ENCODE measurements at places on chromosomes 13 and 19.

DNA sequence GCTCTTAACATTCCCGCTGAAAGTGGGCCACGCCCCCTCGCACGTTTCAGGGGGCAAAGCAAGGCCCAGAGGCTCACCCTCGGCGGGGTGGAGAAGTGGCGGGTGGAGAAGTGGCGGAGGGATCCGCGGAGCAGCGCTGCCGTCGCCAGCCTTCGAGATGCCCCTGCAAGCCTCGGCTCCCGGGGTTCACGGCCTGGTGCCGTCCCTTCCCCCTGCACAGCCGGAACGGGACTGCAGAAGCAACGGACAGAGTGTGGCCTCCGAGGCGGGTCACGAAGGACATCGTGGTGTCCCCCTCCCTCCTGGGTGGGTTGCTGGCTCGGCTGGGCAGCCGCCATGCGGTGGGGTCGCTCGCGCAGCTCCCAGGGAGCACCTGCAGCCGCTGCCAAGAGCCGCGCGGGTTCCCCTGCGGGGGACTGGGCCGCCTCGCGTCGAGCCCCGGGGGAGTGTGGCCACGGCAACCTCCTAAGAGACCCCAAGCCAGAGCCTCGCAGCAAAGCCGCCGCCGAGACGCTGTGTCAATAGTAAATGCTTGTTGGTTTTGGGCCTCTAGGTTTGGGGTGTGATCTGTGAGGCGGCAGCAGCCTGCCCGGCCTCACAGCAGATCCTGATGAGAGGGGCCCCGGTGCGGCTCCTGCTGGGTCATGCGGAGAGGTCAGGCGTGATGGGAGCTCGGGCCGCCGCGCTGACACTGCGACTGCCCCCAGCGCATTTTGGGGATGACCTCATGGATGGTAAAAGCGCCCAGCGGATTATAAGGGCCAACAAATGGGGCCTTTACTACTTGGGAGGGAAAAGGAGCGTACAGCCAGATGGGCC is 5.5 kb downstream of the TPGS1 start:
- no peak for DNase-seq

DNA sequence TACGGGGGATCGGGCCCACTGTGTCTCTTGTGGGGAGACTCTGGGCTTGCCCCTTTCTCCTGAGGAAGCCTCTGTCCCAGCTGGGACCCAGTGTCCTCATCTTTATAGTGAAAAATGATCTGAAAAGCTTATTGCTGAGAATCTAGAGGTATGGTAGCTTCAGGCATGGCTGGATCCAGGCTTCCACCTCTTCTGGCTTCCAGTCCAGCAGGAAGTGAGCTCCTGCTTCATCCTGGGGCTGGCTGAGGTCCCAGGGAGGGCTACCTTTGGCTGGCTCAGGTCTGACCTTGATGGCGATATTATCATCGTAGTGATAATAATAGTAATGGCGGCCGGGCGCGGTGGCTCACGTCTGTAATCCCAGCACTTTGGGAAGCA is 3.0 kb downstream of the SLC5A5 start:
- DNase-seq = no peak

GRCh38 chr13:25375727-25376358 is 4.1 kb downstream of the ATP8A2 start:
- peak; percentile 62 for DNase-seq

DNA sequence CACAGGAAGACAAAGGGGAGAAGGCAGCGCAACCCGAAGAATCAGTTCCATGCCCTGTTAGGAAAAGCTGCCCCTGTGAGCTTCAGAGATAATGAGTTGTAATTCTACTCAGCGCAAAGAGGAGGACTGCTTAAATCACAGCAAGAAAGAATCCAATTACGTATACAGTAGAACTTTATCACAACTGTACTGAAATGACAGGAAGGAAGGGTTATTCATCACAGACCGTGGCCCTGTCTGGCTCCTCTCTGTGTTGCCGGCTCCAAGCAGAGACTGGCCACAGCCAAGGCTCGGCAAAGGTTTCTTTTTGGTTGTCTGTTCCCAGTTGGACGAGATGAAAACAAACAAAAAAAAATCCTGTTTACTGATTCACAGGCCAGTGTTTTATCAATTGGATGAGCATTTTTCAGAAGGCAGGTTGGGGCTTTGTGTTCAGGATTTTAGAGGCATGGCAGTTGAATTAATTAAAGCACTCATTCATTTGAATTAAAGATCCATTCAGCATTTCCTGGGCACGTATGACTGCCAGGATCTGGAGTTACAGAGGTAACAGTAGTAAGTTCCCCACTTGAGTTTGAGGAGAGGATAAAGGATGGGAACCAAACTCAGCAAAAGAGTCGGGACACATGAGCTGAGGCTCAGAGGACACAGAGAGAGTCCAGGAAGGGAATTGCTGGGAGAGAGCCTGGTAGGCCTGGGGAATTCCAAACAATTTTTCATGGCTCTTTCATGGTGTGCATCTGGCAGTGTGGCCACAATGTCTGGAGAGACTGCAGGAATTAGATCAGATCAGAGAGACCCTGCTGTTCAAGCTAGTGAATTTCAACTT is 341.0 kb downstream of the DNAJC15 start:
- no peak for DNase-seq

DNA sequence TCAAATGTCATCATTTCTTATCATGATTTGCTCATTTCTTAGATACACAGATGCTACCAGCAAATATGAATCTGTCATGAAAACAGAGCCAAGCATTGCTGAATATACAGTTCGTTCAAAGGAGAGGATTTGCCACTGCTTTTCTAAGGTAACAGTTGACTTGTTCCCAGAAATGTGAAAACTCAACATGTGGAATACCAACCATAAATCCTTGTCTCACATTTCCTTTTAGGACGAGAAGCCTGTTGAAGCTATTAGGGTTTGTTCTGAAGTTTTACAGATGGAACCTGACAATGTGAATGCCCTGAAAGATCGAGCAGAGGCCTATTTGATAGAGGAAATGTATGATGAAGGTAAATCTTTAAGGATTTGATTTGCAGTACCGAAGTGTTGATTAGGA is 86.7 kb downstream of the DNAJC3 start:
- DNase-seq = no peak

- no peak for DNase-seq
Measured at GRCh38 chr19:51698296-51698695, 5.2 kb downstream of the SPACA6 start.

- no peak for DNase-seq
Measured at GRCh38 chr19:677201-677600, 1.0 kb downstream of the FSTL3 start.

- DNase-seq = peak; percentile 75
Measured at GRCh38 chr13:79481685-79482052, 714 bp downstream of the NDFIP2 start.

GRCh38 chr19:38759590-38760003 is 13.7 kb downstream of the LGALS7 start:
- no peak for DNase-seq

DNA sequence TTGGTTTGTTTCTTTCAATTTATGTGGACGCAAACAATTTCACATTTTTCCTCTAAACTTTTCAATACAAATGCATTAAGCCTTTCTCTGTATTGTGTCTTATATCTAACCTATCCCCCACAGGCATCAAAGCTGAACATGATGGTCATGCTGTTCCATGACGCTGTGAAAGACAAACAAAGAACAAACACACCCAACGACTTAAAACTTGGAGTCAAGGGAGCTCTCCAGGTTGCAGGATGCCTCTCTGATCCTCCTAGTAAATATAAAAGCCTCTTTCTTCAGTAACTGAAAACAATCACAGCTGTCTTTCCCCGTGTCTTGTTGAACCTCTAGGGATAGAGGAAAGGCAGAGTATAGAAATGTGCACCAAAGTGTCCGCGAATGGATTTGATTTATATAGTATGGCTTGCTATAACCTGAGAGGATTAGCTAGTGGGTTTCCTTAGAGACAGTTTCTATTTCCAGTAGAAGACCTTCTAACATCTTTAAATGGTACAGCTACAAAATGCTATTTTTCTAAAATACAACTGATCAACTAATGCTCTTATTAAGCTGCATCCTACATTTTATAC is 43.1 kb downstream of the PCDH9 start:
- no peak for DNase-seq

DNA sequence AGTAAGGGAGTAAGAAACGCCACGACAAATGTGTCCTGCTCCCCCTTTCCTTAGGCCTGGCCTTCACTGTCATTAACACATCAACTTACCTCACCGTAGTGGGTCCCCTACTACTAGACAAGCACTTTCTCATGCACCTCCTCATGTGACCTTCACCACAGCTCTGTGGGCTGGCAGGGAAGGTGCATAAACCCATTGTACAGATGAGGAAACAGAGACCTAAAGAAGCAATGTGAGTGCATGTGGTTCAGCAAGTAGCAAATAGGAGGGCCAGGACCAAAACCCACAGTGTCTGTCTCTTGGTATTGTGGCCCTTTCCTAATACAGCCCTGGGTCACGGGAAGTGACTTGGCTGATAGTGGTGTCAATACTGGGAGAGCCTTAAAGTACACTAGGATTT is 5.3 kb downstream of the CCDC70 start:
- no peak for DNase-seq

DNA sequence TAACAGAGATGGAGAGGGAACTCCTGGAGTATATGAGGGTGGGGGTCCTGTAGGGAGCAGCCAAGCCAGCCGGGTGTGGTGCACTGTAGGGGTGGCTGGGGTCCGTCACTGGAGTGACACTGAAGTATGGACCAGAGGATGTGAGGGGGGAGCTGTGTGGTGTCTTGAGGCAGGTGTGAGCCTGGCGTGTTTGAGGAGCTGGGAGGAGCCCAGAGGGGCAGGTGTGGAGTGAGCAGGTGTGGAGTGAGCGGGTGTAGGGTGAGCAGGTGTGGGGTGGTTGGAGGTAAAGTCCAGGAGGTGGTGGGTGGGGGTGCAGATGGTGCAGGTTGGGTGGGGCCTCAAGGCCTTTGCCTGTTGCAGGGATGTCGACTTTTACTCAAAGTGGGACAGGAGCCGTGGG is 5.9 kb downstream of the B3GNT8 start:
- DNase-seq = no peak

GRCh38 chr13:85204668-85205344 is 594.4 kb downstream of the SLITRK6 start:
- DNase-seq = no peak

- DNase-seq = no peak
Measured at GRCh38 chr13:82506805-82507414, 1375.4 kb downstream of the SLITRK1 start.

DNA sequence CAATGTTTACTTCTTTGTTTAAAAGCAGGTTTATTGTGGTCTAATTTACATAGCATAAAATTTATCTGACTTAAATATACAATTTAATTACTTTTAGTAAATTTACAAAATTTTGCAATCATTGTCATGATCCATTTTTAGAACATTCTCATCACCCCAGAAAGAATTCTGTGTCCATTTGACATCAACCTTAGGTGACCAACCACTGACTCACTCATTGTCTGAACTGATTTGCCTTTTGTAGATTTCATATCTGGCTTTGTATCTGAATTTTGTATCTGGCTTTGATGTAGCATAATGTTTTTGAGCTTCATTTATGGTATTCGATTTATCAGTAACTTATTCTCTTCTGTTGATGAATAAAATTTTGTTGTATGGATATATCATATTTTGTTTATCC is 40.4 kb downstream of the EDNRB start:
- no peak for DNase-seq

DNA sequence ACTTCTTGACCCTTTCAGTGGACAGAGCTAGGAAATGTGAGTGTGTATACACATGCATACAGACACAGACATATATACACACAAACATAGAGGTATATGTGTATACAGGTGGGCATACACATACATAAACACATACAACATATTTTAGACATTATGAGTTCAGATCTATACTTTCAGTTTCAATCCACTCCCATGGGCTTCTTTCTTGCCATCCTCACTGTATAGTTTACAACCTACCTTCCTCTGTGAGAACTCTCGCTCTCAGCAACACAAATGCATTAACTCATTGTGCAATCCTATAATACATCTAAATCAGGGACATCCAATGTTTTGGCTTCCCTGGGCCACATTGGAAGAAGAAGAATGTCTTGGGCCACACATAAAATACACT is 21.2 kb upstream of the SCEL start:
- no peak for DNase-seq

GRCh38 chr13:110309661-110310524 is 2.8 kb downstream of the COL4A2 start:
- DNase-seq = no peak

DNA sequence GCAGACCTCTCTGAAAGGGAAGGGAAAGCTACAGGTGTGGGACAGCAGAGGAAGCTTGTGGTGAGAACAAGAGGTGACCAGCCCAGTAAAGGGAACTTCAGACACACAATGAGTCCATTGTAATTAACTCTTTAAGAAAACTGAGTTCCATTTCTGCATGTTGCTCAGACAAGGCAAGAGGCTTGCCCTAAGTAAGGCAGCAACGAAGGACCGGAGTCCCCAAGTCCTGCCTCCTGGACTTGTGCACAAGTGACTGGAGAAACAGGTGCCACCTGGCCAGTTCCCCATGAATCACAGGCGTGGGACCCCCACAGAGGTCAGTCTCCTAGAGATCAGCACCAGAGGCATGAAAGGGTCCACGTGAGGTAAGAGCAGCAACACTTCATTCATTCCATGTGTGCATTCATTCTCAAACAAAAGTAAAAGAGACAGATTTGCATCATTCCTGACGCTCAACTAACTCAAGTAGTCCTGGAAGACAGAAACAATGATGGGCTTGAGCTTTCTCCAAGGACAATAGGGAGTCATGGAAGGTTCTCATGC is 14.7 kb upstream of the SIGLEC6 start:
- no peak for DNase-seq

DNA sequence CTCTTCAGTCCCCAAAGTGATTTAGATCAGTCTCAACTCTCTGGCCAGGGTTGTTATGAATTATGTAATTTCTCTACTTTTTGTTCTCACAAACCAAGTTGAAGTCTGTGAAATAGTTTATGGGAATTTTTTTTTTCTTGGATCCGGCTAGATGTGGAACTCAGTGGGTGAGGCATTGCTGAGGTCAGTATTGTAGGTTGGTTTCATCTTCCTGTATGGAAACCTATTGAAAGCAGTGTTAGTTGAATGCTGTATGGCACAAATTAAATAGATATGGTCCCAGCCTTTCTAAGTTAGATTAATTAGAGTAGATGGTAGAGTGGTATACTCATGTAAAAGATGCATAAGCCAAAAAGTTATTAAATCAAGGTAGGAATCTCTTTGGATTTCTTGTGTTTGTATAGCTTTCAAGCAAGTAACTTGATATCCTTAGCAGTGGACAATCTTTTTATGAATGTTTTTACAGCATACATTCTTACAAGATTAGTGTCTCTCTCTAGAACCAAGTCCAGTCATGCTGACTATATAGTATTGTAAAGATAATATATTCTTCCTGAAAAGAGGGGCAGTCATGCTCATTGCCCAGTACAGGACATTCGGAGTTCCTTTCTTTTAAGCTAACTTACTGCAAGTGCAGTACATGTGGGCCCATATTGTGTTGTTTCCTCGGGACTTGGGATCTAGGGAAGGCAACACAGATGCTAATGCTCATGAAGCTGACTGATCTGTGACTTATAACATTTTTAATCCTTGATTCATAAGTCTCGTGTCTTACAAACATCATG is 2541.1 kb downstream of the PCDH9 start:
- no peak for DNase-seq

- DNase-seq = no peak
Measured at GRCh38 chr19:39423258-39424086, 11.0 kb downstream of the PLEKHG2 start.

- peak; percentile 22 for DNase-seq
Measured at GRCh38 chr19:5330307-5330720, 10.3 kb downstream of the PTPRS start.

GRCh38 chr13:20159646-20160305 is 1.1 kb downstream of the GJA3 start:
- DNase-seq = peak; percentile 30

GRCh38 chr13:99681695-99682094 is 180.4 kb downstream of the TM9SF2 start:
- no peak for DNase-seq
